ENCODE measurements at places on chromosomes 3 and 15. TPM values are rescaled to one million over a fixed set of nuclear protein-coding genes. Genes with fewer than 3 reads are reported as not detected.

Gene SLCO2A1
- 48.1 TPM for total RNA-seq

Gene SLC12A8
- 49.5 TPM for total RNA-seq

Gene FOXL2NB
- 0.09 TPM for total RNA-seq

Gene CLRN1
- not detected for total RNA-seq

Gene HTR3E
- not detected for total RNA-seq

Gene SPATA16
- not detected for total RNA-seq

Gene HHATL
- 0.35 TPM for total RNA-seq

Gene SLC9C1
- total RNA-seq = 0.46 TPM

Gene BUB1B
- total RNA-seq = 1.4 TPM

Gene CCR5
- 3.9 TPM for total RNA-seq

Gene NANOGP8
- total RNA-seq = 0.46 TPM

Gene ZNF620
- total RNA-seq = 3.2 TPM

Gene MFSD1
- total RNA-seq = 53.1 TPM

Gene ST3GAL6
- 5.9 TPM for total RNA-seq

Gene EPB42
- total RNA-seq = 1.4 TPM

Gene PPARG
- 13.0 TPM for total RNA-seq

Gene KNG1
- 0.43 TPM for total RNA-seq

Gene C2CD4B
- total RNA-seq = 23.8 TPM

Gene ITPKA
- total RNA-seq = 3.2 TPM

Gene ABHD17C
- 11.2 TPM for total RNA-seq

Gene SLC15A2
- 18.8 TPM for total RNA-seq

Gene PROS1
- total RNA-seq = 39.0 TPM

Gene CBLB
- total RNA-seq = 33.6 TPM

Gene CELF6
- 2.1 TPM for total RNA-seq

Gene SNRPN
- 277 TPM for total RNA-seq

Gene CHRFAM7A
- 1.4 TPM for total RNA-seq

Gene PLIN1
- 0.89 TPM for total RNA-seq

Gene GOLGA8M
- 2.8 TPM for total RNA-seq
